ENCODE measurements at places on chromosomes 1 and 21. TPM values are rescaled to one million over a fixed set of nuclear protein-coding genes. Genes with fewer than 3 reads are reported as not detected.

The S100A10 gene
- total RNA-seq: 70.0 TPM

- no peaks in the 10 kb centered on the region for H3K4me1 ChIP-seq
- no peaks in the 10 kb centered on the region for H3K27me3 ChIP-seq
- no peak overlapping the region for H3K4me3 ChIP-seq
- H3K27ac ChIP-seq: no peak overlapping the region
- DNase-seq: peak; percentile 80
- no peaks in the 10 kb centered on the region for H3K36me3 ChIP-seq
These were observed 532.2 kb downstream of the MATN1 start for GRCh38 chr1:30191154-30191702.

- peaks cover 4% of the 10 kb centered on the region for H3K4me1 ChIP-seq
- H3K36me3 ChIP-seq: no peaks in the 10 kb centered on the region
- no peak for DNase-seq
- H3K27me3 ChIP-seq: no peaks in the 10 kb centered on the region
These were observed 437.9 kb downstream of the NCAM2 start for GRCh38 chr21:21436012-21436534.

DNA sequence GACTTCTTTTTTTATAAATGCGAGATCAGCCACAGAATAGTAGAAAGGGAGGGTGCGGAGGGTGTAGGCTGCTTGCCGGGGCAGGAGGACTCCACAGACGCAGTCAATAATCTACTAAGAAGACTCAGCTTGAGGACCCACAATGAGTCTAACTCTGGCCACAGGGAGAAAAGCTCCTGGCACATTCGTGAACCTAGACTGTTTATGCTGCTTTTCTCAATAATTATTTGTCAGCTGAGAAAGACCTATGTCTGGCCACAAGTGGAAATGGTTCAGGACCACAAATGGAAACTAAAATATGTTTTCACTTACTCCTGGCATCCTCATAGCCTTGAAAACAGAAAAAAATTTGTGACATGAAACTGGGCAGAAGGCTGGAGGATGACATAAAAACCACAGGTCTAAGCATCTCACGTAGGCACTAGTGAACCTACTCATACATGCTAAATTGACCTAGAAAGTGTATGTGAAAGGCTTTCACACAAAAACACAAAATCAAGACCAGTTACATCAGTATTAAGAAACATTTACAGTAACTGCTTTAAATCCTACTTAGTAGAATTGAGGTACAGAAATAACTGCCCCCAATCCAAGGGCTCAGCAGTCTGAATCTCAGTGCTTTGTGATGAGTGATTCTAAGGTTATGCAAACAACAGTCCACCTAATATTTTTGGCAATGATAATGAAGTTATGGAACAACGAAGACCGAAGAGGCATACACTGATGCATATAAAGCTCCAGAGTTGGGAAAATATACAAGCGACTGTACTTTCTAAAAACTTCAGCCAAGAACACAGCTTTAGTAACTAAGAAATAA, 159.5 kb downstream of the SLC45A1 start:
- no peaks in the 10 kb centered on the region for H3K36me3 ChIP-seq
- DNase-seq: no peak
- H3K27ac ChIP-seq: no peak overlapping the region
- no peaks in the 10 kb centered on the region for H3K27me3 ChIP-seq

GRCh38 chr1:99766378-99766800, at the start of gene FRRS1:
Gene FRRS1 (minus strand): TSS chr1:99766635. CDS start chr1:99748768, 17,867 bp downstream.
- H3K27me3 ChIP-seq: no peaks in the 10 kb centered on the region
- H3K4me3 ChIP-seq: no peak within 1 kb of the TSS
- H3K4me1 ChIP-seq: peaks cover 33% of the 10 kb centered on the region
- peak within 1 kb of the TSS; percentile 84 for H3K27ac ChIP-seq
- no peaks in the 10 kb centered on the region for H3K36me3 ChIP-seq

- H3K27me3 ChIP-seq: no peaks in the 10 kb centered on the region
- no peak for DNase-seq
- no peak overlapping the region for H3K27ac ChIP-seq
- H3K4me3 ChIP-seq: no peak overlapping the region
- no peaks in the 10 kb centered on the region for H3K36me3 ChIP-seq
- H3K4me1 ChIP-seq: no peaks in the 10 kb centered on the region
These were observed 56.1 kb downstream of the KAZN start for GRCh38 chr1:14654554-14654953.

- peak overlapping the region; percentile 87 for H3K27ac ChIP-seq
- H3K36me3 ChIP-seq: no peaks in the 10 kb centered on the region
- peak overlapping the region; percentile 62 for H3K4me3 ChIP-seq
- DNase-seq: peak; percentile 60
These were observed 3.2 kb upstream of the SAMD13 start for GRCh38 chr1:84298328-84298683.

DNA sequence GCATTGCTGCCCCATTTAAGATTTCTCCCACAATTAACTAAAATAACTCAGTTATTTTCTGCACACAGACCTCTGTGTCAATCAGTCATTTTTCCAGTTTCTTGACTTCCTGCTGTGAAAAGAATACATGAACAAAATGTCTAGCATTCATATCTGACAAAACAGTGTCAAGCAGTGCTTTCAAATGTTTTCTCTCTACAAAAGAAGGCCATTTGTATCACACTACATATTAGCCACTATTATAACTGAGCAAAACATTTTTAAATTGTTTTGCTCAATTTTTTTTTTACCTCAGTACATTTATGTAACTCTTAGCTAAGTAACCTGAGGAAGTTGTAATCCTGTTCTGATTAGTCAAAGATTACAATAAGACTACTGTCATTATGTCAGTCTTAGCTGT, 1498.5 kb upstream of the PRMT6 start:
- H3K27me3 ChIP-seq: no peaks in the 10 kb centered on the region
- H3K4me3 ChIP-seq: no peak overlapping the region
- no peak overlapping the region for H3K27ac ChIP-seq
- DNase-seq: no peak
- H3K36me3 ChIP-seq: no peaks in the 10 kb centered on the region

DNA sequence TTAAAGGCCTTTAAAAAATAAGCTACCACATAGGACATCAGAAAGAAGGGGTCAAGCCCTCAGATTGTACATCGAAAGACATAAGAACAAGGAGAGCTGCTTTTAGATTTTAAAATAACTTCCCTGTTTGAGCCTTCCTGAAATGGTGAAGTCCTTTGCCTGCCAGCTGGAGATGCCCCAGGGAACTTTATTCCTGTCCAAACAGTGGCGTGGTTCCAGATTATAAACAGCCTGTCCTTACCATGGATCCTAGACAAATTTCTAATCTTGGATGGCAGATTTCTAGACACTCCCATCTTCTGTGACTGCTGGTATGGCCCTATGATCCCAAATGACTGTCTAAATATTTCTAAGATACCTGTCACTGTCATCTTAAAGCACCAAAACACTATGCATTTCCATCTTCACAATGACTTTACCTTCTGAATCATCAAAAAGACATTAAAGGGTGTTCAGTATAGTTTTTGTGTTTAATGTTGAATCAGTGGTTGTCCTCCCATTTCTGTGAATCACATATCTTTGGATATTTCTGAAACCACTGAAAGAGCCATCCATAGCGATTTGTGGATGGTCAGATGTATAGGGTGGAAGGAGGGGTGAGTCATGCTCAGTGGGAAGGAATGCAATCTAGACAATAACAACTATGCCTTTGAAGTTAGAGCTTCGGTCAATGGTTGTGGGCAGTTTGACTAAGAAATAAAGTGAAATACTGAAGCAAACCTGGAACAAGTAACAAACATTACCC, 23.2 kb downstream of the ILDR2 start:
- DNase-seq: no peak
- H3K4me1 ChIP-seq: no peaks in the 10 kb centered on the region
- peaks cover 8% of the 10 kb centered on the region for H3K27me3 ChIP-seq
- H3K27ac ChIP-seq: no peak overlapping the region
- no peaks in the 10 kb centered on the region for H3K36me3 ChIP-seq
- H3K4me3 ChIP-seq: no peak overlapping the region

The ECM1 gene
- 63.0 TPM for total RNA-seq

DNA sequence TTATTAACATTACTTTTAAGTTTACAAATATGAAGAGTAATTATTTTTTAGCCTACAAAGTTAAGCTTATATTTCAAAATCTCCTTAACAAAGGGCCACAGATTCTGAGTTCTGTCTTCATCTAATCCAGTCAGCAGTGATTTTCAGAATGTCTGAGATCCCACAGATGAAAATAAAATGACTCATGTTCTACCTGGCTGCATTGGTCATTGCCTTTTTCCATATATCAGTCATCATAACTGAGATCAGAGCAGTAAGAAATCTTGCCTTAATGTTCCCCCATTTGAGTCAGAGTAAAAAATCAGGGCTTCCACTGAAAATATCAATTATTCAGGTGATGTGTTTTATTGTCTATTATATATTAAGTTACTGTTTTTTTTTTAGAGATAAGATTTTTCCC, 416.1 kb downstream of the MRPL39 start:
- no peaks in the 10 kb centered on the region for H3K4me1 ChIP-seq
- no peaks in the 10 kb centered on the region for H3K27me3 ChIP-seq
- H3K27ac ChIP-seq: no peak overlapping the region
- no peak overlapping the region for H3K4me3 ChIP-seq
- H3K36me3 ChIP-seq: no peaks in the 10 kb centered on the region

GRCh38 chr1:152002960-152003359, 9.3 kb upstream of the S100A10 start:
- no peak overlapping the region for H3K27ac ChIP-seq
- no peak overlapping the region for H3K4me3 ChIP-seq
- DNase-seq: no peak

The HMGN1 gene
- total RNA-seq: 86.6 TPM

DNA sequence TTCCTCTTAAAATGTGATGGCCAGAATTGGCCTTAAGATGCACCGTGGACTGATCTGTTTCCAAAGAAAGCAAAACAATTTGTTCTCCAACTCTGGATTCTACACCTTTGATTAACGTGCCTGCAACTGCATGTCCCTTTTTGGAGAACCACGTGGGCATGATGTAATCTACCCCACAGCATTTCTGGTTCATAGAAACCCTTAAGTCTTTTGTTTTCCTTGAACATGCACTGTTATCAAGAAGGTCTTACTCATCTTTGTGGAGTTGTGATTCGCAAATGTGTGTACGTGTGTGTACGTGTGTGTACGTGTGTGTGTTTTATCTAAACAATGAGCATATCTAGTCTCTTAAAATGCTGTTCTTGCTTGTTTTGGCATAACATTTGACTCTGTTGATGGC, 57.8 kb downstream of the LPAR3 start:
- H3K27ac ChIP-seq: no peak overlapping the region
- H3K36me3 ChIP-seq: no peaks in the 10 kb centered on the region
- H3K4me1 ChIP-seq: no peaks in the 10 kb centered on the region
- no peak for DNase-seq
